ENCODE measurements at places on chromosomes 2 and 18.

DNA sequence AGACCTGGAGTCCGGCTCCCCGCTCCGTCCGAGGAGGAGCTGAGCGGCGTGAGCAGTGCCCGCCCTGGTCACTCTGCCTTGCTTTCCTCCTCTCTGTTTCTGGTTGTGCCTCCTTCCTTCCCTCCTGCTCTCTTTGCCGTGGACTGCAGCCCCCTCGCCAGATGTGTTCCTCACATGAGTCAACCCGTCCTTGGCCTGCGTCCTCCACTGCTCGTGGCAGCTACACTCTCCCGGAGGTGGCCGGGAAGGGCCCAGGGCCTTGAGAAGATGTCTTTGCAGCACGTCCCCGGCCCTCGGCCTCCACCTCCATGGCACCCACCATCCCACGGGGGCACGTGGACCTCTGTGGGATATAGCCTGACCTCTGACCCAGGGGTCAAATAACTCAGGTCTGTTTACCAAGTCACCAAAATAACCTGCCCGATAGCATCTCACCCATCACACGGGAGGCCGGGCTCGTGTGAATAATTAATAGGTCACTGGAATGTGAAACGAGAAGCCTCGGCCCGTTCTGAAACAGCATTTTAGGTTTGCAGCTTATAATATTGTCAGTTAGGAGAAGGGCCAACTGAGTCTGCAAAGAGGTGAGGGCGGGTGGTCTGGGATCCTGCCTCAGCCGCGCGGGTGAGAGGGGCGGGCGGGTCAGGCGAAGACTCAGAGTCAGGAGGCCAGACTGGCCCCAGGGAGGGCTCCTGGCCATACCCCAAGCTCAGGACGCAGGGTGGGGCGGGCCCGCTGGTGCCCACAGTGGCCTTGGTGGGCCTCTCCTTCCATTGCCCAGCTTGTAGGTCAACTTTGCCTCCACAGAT, 42.6 kb downstream of the NFATC1 start:
- DNase-seq = no peak

GRCh38 chr2:65856423-65856822, 424.0 kb upstream of the SPRED2 start:
- no peak for DNase-seq

- no peak for DNase-seq
Measured at GRCh38 chr18:777021-777420, 35.0 kb downstream of the YES1 start.

- no peak for DNase-seq
Measured at GRCh38 chr18:39365836-39366485, 1800.4 kb upstream of the CELF4 start.

DNA sequence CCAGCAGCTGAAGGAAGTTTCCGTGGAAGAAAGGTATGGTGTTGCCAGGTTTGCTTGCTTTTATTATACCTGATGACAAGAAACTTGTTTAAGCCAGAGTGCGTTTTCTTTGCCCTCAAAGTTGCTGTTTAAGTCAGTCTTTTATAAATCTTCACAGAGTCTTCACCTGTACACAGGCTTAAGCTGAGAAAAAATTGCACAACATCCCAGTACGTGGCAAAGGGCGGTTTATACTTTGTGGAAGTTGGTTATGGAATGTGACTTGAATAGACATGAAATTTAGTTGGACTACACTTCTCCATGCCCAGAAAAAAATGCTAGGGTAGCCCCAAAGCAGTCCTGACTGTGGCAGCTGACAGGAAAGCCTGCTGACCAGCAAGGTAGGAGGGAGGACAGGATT, 121.5 kb downstream of the RTN4 start:
- DNase-seq = no peak

- DNase-seq = no peak
Measured at GRCh38 chr2:26968001-26968400, 2.4 kb upstream of the MAPRE3 start.

- DNase-seq = no peak
Measured at GRCh38 chr18:49234984-49235383, 225.5 kb downstream of the DYM start.

GRCh38 chr2:12004713-12005112, 258.3 kb downstream of the LPIN1 start:
- no peak for DNase-seq

- DNase-seq = no peak
Measured at GRCh38 chr2:10785260-10785659, 27.3 kb downstream of the PDIA6 start.
